ENCODE measurements at places on chromosomes 4 and X. TPM values are rescaled to one million over a fixed set of nuclear protein-coding genes. Genes with fewer than 3 reads are reported as not detected.

The PSAPL1 gene
- total RNA-seq = 0.09 TPM

The NDUFC1 gene
- 81.5 TPM for total RNA-seq

The PNMA5 gene
- not detected for total RNA-seq

The CAPN6 gene
- total RNA-seq = not detected

The UNC5C gene
- not detected for total RNA-seq

The TMEM156 gene
- total RNA-seq = 23.0 TPM

The TEC gene
- 1.2 TPM for total RNA-seq

The TRO gene
- 0.47 TPM for total RNA-seq

The STATH gene
- not detected for total RNA-seq

The LONRF3 gene
- total RNA-seq = 3.3 TPM

The ARMCX1 gene
- 0.31 TPM for total RNA-seq

The PASD1 gene
- total RNA-seq = not detected

The ADD1 gene
- total RNA-seq = 81.1 TPM

The MAGEH1 gene
- total RNA-seq = 7.6 TPM

The GPR173 gene
- not detected for total RNA-seq

The RAB33B gene
- 2.2 TPM for total RNA-seq

The SUPT20HL2 gene
- not detected for total RNA-seq

The RASL11B gene
- total RNA-seq = not detected

The IL2RG gene
- 0.10 TPM for total RNA-seq

The FBXO8 gene
- total RNA-seq = 9.9 TPM

The FRMD7 gene
- not detected for total RNA-seq

The UGT8 gene
- total RNA-seq = 0.13 TPM

The MAP3K15 gene
- 1.8 TPM for total RNA-seq

The PCDH7 gene
- 0.06 TPM for total RNA-seq

The CDS1 gene
- 0.82 TPM for total RNA-seq

The KCND1 gene
- total RNA-seq = 1.1 TPM

The DMRTC1B gene
- 0.09 TPM for total RNA-seq

The DCAF4L1 gene
- 0.11 TPM for total RNA-seq

The CFAP47 gene
- total RNA-seq = not detected

The DKK2 gene
- total RNA-seq = not detected

The ADH1A gene
- total RNA-seq = not detected
